Activated naive CD4-positive, alpha-beta T cell treated with anti-CD3 and anti-CD28 coated beads for 36 hours (primary cell): ENCODE measurements at places on chromosomes 5 and 9.

DNA sequence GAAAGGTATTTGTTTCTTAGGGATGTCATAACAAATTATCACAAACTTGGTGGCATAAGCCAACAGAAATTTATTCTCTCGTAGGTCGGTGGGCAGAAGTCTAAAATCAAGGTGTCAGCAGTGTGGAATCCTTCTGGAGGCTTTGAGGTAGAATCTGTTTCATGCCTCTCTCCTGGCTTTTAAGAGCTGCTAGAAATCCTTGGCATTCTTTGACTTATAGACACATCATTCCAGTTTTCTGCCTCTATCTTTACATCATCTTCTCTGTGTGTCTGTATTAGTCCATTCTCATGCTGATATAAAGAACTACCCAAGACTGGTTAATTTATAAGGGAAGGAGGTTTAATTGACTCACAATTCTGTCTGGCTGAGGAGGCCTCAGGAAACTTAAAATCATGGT, 488.1 kb upstream of the PAPPA start:
- H3K4me1 ChIP-seq = no peaks in the 10 kb centered on the region
- H3K27ac ChIP-seq = no peak overlapping the region
- no peaks in the 10 kb centered on the region for H3K36me3 ChIP-seq

DNA sequence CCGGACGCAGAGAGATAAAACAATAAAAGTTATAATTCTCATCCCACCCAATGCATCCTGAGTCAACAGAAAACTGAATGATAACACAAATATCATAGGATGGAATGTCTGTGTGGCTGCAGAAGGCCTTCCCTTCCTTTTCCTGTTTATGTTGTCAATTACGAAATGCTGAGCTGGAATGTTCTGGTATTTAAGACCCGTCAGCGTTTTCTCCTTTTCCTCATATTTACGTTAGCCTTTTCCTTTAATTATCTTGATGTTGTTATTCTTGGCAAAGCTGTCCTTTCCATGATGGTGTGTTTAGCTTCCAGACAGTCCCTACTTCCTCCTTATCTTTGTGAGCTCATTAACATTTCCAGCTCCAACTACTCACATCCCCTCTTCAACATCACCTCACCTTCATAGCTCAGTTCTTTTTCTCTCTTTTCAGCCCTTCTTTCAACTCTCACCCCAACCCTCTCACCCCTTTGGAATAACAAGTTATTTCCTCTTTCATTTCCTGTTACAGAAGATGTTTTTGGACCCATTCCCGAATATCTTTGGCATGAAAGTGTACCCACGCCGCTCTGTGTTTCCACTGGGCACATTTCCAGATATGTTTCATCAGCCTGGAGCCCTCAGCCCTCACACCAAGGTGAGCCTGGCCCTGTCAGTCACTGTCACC, 221.6 kb downstream of the NR2F1-AS1 start:
- DNase-seq = no peak
- no peak overlapping the region for H3K4me3 ChIP-seq
- H3K4me1 ChIP-seq = no peaks in the 10 kb centered on the region
- no peak overlapping the region for H3K27ac ChIP-seq
- H3K27me3 ChIP-seq = no peaks in the 10 kb centered on the region

- no peaks in the 10 kb centered on the region for H3K27me3 ChIP-seq
- DNase-seq = no peak
- no peak overlapping the region for H3K4me3 ChIP-seq
- H3K4me1 ChIP-seq = no peaks in the 10 kb centered on the region
- H3K27ac ChIP-seq = no peak overlapping the region
Measured at GRCh38 chr5:124823380-124823779, 76.9 kb upstream of the ZNF608 start.

DNA sequence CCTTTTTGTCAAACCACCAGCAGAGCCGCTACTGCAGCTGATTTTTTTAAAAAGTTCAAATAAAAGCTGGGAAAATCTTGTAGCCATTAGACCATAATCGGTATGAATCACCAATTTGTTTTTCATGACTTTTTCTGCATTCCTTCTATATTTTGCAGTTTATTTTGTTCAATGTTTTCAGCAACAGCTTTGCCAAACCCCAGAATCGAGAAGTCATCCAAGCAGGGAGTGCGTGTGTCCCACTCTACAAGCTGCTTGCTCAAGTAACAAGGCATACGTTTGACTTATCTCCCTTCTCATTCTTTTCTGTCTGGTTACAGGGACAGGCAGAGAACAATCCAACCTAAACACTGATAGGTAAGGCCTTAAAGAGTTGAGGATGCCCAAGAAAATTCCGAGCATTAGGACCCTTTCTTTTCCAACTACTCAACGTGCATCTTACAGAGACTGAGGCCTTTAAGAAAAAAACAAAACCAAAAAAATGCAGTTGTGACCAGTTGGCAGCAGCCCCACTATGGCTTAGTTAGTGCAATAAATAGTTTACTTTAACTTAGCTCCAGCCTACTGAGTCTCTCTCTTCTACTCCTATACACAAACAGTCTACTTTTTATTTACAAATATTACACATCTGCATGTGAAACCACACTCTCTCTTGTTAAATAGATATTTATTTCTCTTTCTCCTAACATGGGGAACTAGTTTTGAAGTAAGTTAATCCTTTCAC, 134.7 kb upstream of the SLIT3 start:
- DNase-seq = no peak
- H3K27me3 ChIP-seq = peaks cover 3% of the 10 kb centered on the region
- H3K4me1 ChIP-seq = no peaks in the 10 kb centered on the region
- no peaks in the 10 kb centered on the region for H3K36me3 ChIP-seq

DNA sequence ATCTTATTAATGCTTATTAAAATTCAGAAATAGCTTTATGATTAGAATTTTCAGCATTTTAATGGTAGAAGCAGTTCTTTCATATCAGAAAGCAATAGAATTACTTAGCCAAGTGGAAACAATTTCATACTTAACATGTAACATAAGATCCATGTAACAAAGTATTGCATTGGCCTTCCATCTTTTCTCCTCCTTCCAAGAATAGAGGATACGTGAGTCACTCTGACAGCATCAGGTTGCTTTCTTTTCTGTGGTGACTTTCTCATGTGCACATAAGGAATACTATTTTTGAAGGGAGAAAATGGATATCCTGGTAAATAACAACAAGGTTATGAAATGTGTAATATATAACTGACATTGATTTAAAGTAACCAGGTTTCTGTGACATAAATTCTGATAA, 272.2 kb downstream of the ANXA1 start:
- H3K36me3 ChIP-seq = no peaks in the 10 kb centered on the region
- no peak overlapping the region for H3K27ac ChIP-seq
- H3K27me3 ChIP-seq = no peaks in the 10 kb centered on the region
- no peak for DNase-seq

GRCh38 chr5:160657622-160658458, 194.2 kb downstream of the ATP10B start:
- no peaks in the 10 kb centered on the region for H3K36me3 ChIP-seq
- H3K27me3 ChIP-seq = peaks cover 15% of the 10 kb centered on the region
- no peak overlapping the region for H3K27ac ChIP-seq
- DNase-seq = no peak
- H3K4me1 ChIP-seq = no peaks in the 10 kb centered on the region

- no peaks in the 10 kb centered on the region for H3K36me3 ChIP-seq
- H3K4me3 ChIP-seq = no peak overlapping the region
- H3K27me3 ChIP-seq = no peaks in the 10 kb centered on the region
- no peak overlapping the region for H3K27ac ChIP-seq
- no peak for DNase-seq
Measured at GRCh38 chr5:158765407-158765806, 334.3 kb downstream of the EBF1 start.

GRCh38 chr5:165003283-165003682, 1497.9 kb downstream of the MAT2B start:
- no peak for DNase-seq
- no peaks in the 10 kb centered on the region for H3K36me3 ChIP-seq
- no peak overlapping the region for H3K27ac ChIP-seq

- H3K27ac ChIP-seq = no peak overlapping the region
- H3K4me1 ChIP-seq = no peaks in the 10 kb centered on the region
- no peak overlapping the region for H3K4me3 ChIP-seq
- H3K36me3 ChIP-seq = no peaks in the 10 kb centered on the region
- H3K27me3 ChIP-seq = peaks cover 11% of the 10 kb centered on the region
Measured at GRCh38 chr5:155850370-155850769, 476.6 kb upstream of the SGCD start.

- no peak overlapping the region for H3K4me3 ChIP-seq
- H3K36me3 ChIP-seq = no peaks in the 10 kb centered on the region
- DNase-seq = peak; percentile 75
- peaks cover 1% of the 10 kb centered on the region for H3K4me1 ChIP-seq
- peaks cover 4% of the 10 kb centered on the region for H3K27me3 ChIP-seq
Measured at GRCh38 chr5:168114444-168115017, 176.9 kb upstream of the WWC1 start.

DNA sequence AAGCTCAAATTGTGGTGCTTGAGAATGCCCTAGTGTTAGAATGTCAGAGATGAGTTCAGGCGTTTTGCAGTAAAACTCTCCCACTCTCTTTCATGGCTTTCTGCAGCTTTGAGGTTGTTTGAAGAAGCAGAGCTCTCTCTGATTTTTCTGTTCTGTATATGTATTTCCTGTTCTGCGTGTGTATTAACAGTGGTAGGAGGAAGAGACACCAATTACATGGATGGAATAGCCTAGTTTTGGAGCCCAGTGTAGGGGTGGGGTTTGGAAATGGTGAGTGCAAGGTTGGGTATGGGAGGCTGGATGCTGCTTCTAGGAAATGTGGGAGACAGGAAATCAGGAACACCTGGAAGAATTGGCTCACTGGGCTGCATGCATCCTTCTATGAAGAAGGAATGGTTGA, 12.4 kb downstream of the LARP1 start:
- DNase-seq = no peak
- peaks cover 74% of the 10 kb centered on the region for H3K4me1 ChIP-seq
- peaks cover 19% of the 10 kb centered on the region for H3K36me3 ChIP-seq
- no peaks in the 10 kb centered on the region for H3K27me3 ChIP-seq

DNA sequence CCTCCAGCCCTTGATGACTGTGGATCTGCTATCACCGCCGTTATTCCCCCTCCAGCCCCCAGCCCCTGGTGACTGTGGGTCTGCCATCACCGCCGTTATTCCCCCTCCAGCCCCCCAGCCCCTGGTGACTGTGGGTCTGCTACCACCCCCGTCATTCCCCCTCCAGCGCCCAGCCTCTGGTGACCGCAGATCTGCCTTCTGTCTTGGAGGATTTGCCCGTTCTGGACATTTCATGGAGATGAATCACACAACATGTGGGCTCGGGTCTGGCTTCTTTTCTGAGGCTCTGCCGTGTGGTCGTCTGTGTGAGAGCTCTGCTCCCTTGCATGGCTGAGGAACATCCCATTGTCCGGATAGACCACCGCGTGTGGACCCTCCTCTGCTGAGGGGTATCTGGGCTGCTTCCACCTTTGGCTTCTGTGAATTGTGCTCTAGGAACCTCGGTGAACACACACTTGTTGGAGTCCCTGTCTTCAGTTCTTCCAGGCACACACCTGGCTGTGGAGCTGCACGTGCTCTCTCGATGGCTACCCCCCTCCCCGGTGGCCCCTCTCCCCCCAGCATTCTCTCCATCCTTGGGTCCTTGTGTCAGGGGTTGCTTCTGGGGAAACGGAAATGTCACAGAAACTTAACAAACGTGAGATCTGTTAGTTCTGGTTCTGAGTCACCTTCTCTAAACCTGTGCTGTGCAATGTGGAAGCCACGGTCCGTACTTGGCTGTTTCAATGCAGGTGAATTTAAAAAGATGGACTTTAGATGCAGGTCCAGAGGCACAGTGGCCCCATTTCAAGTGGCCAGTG, 105.3 kb upstream of the COL5A1 start:
- H3K36me3 ChIP-seq = no peaks in the 10 kb centered on the region
- H3K27ac ChIP-seq = no peak overlapping the region
- DNase-seq = no peak
- H3K4me3 ChIP-seq = no peak overlapping the region
- H3K27me3 ChIP-seq = no peaks in the 10 kb centered on the region
- H3K4me1 ChIP-seq = no peaks in the 10 kb centered on the region

DNA sequence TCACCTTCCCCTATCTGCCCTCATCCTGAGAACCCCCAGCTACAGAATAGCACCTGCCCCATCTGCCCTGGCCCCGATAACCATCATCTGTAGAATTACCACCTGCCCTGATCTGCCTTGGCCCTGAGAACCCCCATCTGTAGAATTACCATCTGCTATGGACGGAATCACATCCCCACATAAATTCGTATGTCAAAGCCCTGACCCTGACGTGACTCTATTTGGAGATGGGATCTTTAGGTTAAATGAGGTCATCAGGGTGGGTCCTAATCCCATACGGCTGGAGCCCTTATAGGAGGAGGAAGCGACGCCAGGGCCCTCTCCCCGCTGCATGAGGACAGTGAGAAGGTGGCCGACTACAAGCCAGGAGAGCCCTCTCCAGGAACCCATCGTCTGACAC, 32.6 kb downstream of the SARDH start:
- no peak overlapping the region for H3K27ac ChIP-seq
- DNase-seq = peak; percentile 3
- H3K4me1 ChIP-seq = peaks cover 40% of the 10 kb centered on the region
- H3K36me3 ChIP-seq = no peaks in the 10 kb centered on the region
- H3K27me3 ChIP-seq = no peaks in the 10 kb centered on the region

DNA sequence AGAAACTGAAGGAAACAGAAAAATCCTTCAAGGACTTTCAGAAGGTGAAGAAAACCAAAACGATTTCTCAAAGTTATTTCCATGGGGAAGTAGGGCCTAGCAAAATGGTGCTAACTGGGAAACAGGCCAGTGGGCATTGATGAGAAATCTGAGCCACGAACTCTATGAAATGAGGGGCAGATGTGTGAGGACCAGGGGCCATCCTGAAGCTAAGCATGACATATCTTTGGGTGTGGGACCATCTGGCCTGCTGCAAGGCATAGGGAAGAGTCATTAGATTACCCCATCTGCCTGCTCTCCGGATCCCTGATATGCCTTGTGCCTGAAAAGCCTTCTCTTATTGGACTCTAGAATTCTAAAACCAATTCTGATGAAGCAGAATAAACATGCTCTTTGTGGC, 143.8 kb downstream of the PALM2AKAP2 start:
- H3K27ac ChIP-seq = no peak overlapping the region
- no peak for DNase-seq
- no peaks in the 10 kb centered on the region for H3K27me3 ChIP-seq
- no peaks in the 10 kb centered on the region for H3K36me3 ChIP-seq

- no peak overlapping the region for H3K27ac ChIP-seq
- no peak overlapping the region for H3K4me3 ChIP-seq
- DNase-seq = no peak
- H3K4me1 ChIP-seq = peaks cover 11% of the 10 kb centered on the region
- H3K27me3 ChIP-seq = peaks cover 32% of the 10 kb centered on the region
- no peaks in the 10 kb centered on the region for H3K36me3 ChIP-seq
Measured at GRCh38 chr9:137296670-137297664, 5.1 kb downstream of the NRARP start.

DNA sequence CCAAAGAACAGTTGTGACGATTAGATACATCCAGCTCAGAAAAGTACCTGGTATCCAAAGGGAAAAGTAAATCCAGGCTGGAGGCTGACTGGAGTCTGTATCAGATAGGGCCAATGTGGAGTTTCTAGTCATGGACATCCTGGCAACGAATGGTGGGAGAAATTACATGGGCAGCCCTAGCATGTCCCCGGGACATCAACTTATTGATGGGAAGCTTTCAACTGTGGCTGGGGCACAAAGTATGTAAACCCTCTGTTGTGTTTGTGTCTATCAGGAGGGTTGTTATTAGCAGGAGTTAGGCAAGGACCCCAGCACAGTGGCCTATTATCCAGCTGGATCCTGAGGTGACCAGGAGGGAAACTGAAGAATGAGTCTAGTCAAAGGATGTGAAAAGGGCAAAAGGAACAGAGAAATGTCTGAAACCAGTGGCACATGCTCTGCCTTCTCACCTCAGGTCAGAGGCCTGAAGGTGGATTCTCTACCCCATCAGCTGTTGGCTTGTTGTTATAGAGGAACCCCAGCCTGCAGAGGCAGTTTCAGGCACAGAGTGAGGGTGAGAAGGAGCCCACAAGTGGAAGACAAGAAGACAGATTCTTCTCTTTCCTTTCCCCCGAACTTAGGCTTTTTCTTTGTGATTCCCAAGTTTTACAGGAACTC, 19.9 kb downstream of the IFNW1 start:
- H3K4me1 ChIP-seq = peaks cover 2% of the 10 kb centered on the region
- peak; percentile 7 for DNase-seq
- H3K36me3 ChIP-seq = no peaks in the 10 kb centered on the region
- no peak overlapping the region for H3K4me3 ChIP-seq
- H3K27me3 ChIP-seq = peaks cover 1% of the 10 kb centered on the region
